ENCODE measurements at places on chromosomes 6 and 20.
A peak's percentile ranks its signal among the peaks of the same experiment; 100 is the strongest.

DNA sequence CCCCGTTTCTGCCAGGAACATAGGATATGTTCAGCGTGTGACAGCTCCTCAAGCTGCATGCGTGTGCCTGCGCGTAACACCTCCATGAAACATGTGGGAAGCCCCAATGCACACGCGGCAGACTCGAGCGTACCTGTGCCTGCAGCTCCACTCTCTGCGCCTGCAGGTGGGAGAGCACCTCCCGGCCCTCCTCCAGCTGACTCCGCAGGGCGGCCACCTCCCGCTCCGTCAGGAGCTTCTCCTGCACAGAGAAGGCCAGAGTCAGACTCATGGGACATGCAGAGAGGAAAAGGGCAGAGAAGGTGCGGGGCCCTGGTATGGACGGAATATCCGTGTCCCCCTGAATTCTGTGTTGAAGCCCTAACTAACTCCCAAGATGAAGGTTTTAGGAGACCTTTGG lies 22.4 kb downstream of the BFSP1 start:
- no peak for DNase-seq

- no peak for DNase-seq
Measured at GRCh38 chr6:129894921-129895320, 33.8 kb upstream of the TMEM244 start.

- DNase-seq, result peak; percentile 53
Measured at GRCh38 chr6:127690092-127690491, 113.1 kb downstream of the C6orf58 start.

GRCh38 chr6:30453508-30454116 lies 35.7 kb upstream of the HLA-E start:
- peak; percentile 65 for DNase-seq

- no peak for DNase-seq
Measured at GRCh38 chr6:20025681-20026080, 186.6 kb downstream of the MBOAT1 start.

- no peak for DNase-seq
Measured at GRCh38 chr6:74273541-74273940, 577.5 kb downstream of the CD109 start.

DNA sequence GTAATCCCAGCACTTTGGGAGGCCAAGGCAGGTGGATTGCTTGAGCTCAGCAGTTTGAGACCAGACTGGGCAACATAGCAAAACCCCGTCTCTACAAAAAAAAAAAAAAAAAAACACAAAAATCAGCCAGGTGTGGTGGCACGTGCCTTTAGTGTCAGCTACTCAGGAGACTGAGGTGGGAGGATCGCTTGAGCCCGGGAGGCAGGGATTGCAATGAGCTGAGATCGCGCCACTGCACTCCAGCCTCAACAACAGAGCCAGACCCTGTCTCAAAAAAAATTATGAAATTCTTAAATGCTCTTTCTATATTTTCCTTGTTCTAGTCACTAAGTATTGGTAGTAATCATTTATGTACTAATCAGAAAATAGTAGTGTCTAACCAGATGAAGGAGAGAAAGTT lies 30.6 kb downstream of the SYTL3 start:
- DNase-seq, result no peak

DNA sequence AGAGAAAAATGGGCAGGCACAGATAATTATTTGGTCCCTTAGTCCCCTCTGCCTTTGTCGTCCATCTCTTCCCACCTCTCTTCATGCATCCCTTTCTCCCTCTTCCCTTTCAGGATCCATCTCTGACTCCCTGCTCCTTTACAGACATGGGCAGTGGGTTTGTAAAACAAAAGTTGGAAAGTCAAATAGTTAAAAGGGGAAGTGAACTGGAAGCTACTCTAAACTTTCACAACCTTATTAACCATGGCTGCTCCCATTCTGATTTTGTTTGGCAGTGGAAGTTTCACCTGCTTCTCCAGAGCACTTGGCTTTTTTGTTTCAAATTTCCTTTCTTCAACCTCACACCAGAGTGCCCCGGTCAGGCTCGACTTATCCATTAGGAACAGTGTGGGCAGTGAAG lies 1.2 kb downstream of the HLA-DQA2 start:
- no peak for DNase-seq

GRCh38 chr6:47181681-47182080 lies 128.0 kb downstream of the TNFRSF21 start:
- DNase-seq, result no peak

DNA sequence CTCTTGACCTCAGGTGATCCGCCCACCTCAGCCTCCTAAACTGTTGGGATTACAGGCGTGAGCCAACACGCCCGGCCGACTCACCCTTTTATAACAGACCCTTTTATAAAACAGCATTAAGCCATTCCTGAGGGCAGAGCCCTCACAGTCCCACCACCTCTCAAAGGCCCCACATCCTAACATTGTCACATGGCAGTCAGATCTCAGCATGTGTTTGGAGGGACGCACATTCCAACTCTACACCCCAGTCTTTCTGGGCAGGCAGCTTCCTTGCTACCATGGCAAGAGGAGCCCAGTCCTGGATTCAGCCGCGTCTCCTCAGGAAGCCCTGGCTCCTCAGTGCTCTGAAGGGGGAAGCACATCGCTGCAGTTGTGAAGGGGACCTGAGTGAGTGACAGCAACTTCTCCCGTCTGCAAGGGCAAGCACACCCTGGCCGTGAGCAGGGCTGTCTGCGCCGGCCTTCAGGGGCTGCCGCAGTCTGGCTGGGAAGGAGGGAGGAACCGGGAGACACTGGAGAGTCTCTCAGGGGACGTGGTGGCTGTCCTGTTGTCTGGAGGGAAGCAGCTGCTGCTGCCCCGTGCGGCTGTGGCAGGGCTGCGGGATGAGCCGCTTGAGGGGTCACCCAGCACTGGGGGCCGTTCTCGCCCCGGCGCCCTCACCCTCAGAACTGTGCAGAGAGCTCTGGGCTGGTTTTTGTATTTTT lies 15.9 kb downstream of the OSBPL2 start:
- DNase-seq, result no peak

GRCh38 chr6:162485464-162485863 lies 242.1 kb downstream of the PRKN start:
- DNase-seq, result peak; percentile 76

GRCh38 chr20:57308451-57309271 lies 20.9 kb upstream of the SPO11 start:
- DNase-seq, result no peak

GRCh38 chr6:12473494-12473893 lies 183.3 kb downstream of the EDN1 start:
- DNase-seq, result no peak

DNA sequence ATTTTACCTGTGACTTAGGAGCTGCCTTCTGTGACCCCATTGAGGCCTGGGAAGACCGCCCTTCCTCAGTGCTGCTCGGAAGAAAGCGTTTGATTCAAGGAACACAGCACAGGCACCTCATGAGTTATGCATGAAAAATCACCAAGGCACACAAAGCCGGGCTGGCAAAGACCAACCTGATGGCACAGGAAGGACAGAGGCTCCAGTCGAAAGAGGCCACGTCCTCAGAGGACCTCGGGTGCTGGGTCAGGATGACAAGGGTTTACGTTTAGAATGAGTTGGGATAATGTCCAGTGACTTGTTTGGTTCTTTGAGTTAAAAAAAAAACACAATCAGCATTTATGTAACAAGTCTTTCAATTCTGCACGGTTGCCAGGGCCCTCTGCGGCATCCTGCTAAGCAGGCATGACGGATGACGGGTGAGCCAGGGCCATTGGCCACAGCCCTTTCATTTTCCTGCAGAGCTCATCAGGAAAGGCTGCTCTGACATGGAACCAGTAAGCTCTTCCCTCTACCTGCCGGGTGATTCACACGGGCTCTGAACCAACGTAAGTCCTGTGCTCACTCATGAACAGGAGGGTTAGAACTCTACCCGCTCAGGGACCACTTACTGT lies 112.8 kb downstream of the DACT2 start:
- DNase-seq, result no peak

DNA sequence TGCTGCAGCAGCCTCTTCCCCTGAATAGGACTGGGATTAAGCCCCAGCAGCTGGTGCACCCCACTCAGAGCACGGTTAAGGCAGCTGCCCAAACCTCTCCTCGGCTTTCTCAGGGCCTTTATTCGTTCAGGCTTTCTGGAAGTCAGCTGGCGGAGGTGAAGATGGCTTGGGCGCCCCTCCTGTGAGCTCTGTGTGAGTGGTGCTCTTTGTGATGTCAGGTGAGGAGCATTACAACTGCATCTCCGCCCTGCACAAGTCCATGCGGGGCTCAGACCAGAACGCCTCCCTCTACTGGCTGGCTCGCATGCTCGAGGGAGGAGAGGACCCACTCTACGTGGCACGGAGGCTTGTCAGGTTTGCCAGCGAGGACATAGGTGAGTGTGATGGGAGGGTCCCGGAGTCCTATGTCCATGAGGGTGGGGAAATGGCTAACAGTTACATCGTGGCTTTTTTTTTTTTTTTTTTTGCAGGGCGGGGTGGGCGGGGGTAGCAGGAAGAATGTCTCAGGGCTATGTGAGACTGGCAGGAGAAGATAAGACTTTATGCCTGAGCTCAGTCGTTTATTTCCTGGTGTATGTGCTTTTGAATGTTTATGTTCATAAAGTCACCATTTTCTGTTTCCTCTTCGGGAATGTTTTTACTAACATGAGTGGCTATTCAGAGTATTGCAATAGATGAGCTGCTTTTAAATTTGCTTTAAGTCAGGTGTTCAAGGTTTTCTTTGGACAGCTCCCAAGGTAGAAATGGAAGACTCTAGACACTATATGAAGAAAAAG lies 18.2 kb downstream of the WRNIP1 start:
- DNase-seq, result no peak

GRCh38 chr20:56166781-56167465 lies 81.6 kb upstream of the MC3R start:
- DNase-seq, result peak; percentile 64

DNA sequence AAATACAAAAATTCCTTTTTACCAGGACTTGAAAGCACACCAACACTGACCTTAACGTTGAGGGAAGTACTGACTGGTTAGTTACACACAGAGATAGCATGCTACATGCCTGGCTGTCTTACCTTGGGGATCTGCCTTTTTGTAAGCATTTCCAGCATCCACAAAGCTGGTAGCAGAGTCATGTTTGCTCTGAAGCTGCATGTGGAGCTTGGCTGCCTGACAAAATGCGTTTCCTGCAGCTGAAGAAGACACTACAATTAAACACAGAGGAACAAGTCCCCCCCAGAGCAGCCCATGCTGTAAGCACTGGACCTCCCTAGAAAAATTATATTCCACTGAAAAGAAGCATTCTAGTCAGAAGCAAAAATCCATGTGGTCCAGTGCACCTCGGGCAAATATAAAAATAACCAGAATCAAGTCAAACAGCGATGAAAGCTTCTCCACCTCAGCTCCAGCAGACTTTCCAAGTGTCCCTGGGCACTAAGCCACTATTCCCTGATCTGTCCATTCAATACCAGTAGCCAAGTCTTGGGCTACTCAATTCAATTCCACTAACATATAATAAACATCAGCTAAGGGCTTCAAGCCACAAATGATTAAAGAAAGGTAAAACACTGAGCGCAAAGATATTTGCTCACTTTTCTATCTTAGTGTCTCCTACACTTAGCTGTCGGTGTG lies 24.2 kb downstream of the NAPB start:
- no peak for DNase-seq

- DNase-seq, result no peak
Measured at GRCh38 chr20:44394702-44395460, 39.4 kb downstream of the HNF4A start.

DNA sequence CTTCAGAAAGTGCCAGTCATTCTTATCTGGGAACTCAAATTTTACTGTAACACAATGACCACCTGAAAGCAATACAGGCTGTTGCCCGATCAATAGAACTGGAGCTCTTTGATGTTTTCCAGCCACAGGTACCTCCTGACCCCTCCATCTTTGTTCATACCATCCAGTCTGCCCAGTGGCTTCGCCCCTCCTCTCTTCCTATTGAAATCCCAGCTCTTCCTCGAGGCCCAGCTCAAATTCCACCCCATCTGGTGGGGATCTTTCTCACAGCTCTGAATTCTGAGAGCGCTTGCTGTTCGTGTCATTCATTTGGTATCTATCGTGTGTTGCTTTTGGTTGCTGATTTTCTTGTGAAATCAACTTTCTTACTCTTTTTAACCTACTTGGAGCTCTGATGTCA lies 87.9 kb upstream of the CNKSR3 start:
- no peak for DNase-seq

DNA sequence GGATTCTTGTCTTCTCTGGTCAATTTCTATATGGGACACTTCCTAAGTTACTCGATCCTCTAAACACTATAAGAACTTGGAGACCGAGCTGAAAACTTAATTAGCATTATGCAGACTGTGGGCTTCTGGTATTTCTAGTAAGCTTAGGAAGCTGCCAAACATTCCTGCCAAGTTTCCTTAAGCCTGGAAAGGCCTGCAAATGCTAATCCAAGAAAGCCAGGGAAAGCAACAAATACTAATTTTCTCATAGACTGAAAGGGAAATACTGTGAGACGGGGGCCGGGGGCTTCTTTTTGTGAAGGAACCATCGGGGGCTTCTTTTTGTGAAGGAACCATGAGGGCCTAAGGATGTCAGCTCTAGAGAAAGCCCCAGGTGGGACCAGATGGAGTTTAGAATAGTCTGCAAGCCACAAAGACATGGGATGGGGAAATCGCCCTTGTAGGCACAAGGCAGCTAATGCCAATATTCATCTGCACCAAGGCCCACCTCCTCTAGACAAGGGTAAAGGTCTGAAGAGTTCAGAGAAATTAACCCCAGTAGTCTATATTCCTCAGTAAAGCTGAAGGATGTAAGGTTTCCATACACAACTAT lies 332.4 kb upstream of the PRDM1 start:
- DNase-seq, result no peak

GRCh38 chr6:70811788-70812187 lies 144.1 kb downstream of the SMAP1 start:
- no peak for DNase-seq

GRCh38 chr6:10411131-10411970 lies 3.5 kb downstream of the TFAP2A start:
- DNase-seq, result peak; percentile 65

GRCh38 chr6:35292494-35292893 lies 5.1 kb upstream of the DEF6 start:
- no peak for DNase-seq

- DNase-seq, result no peak
Measured at GRCh38 chr6:139686308-139686707, 311.9 kb upstream of the CITED2 start.

DNA sequence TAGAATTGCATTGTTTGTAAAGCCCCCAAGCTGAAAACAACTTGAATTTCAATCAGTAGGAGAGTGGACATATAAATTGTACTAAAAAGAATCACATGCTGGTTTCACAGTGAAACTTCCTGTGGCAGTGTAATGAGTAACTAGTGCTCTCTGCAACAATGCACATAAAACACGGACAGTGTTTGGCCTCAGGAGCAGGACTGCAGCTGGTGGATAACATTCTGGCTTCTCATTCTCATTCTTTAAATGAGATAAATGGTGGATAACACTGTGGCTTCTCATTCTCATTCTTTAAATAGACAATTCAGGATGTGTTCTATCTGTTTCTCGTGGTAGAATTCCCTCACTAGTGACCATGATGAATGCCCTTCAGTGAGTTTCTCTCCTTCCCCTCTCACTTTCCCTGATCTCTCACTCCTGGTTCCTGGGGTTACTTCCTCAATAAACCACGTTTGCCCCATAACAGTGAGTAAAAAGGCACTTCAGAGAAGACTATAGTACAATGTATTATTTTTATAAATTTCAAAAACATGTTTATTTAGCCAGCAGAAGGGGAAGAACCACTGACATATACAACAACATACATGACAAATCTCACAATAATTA lies 59.9 kb downstream of the SLC22A2 start:
- DNase-seq, result no peak

GRCh38 chr6:153083869-153084268 lies 47.2 kb downstream of the RGS17 start:
- DNase-seq, result no peak

GRCh38 chr20:61234224-61234890 lies 17.7 kb upstream of the CDH4 start:
- DNase-seq, result peak; percentile 76

- no peak for DNase-seq
Measured at GRCh38 chr20:6579417-6579816, 188.1 kb upstream of the BMP2 start.
